NCI-H2171 treated with DMSO at 0.1 percent for 48 hours (cell line): ENCODE measurements at places on chromosomes 11 and 22.

GRCh38 chr11:43988040-43988817 is 45.8 kb downstream of the C11orf96 start:
- no peak for DNase-seq

- DNase-seq: no peak
Measured at GRCh38 chr22:32177221-32177765, 18.2 kb upstream of the C22orf42 start.

DNA sequence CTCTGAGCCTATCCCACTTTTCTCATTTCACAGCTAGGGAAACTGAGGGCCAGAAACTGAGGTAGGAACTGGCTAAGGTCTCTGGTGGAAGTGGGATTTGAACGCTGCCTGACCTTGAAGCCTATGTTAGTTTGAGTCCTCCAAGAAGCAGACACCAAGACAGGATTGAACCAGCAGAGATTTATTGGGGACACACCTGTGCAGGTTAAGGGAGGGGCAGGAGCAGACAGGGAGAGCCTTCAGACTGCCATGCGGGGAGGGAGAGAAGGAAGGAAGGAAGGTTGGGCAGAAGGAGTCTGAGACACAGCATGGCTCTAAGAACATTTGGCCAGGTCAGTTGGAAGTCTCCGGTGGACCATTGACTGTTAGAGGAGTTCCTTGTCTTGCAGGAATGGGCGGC is 59.5 kb downstream of the SGSM1 start:
- no peak for DNase-seq

- DNase-seq: no peak
Measured at GRCh38 chr11:47254386-47254785, 3.4 kb upstream of the NR1H3 start.

GRCh38 chr22:20905415-20906386 is 11.5 kb upstream of the CRKL start:
- DNase-seq: peak; percentile 72

DNA sequence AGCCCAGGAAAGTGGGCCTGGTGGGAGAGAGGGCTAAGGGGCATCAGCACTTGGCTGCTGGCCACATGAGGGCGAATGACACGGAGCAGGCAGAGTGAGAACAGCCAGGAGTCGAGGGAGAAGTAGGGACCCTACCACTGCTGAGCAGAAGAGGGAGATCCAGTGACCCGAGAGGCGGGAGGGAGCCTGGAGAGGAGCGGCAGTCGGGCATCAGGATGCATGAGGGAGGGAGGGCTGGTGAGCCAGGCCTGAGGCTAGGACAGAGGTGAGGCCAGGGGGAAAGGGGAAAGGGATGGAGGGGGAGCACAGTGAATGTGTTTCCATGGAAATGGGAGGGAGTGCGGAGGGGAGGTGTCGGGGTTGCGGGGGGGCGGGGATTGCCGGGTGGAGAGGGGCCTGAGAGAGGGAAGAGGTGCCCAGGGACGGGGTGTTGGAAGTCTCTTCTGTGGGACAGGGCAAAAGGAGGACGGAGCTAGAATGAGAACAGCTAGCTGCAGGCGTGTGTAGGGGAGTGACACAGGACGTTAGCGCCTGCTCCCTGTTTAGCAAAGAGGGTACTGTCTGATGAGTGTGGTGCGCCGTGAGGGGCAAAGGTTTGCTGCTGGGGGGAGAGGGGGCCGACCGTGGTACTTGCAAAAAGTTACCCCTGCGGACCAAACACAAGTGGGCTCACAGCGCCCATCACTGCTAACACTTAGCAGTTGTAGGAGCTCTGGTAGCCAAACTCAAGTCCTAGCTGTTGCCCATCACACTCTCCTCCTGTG is 37.1 kb upstream of the WNT11 start:
- no peak for DNase-seq
